ENCODE measurements at places on chromosomes 4 and X. TPM values are rescaled to one million over a fixed set of nuclear protein-coding genes. Genes with fewer than 3 reads are reported as not detected.

DNA sequence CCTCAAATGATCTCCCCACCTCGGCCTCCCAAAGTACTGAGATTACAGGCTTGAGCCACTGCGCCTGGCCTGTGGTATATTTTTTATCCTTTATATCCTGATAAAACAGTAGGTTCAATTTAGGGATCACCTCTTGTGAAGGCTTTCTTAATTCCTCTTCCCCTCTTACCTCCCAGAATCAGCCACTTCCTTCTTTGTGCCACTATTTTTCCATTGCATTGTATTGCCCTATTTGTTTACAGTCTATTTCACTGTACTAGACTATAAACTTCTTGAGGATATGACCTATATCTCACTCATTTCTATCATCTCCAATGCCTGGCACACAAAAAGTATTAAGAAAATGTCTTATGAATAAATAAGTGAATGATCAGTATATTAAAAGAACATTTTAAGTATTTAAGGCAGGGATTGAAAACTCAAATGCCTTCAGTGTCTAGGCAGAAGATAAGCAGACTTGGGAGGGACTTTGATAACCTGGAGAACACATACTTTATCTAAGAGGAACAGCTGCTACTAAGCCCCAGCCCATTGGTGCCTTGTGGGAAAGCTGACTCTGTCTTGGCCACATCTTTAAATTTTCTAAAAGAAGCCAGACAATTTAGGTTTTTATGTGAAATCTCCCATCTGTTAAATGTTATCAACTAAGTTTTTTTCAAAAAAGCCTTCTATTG lies 82.3 kb upstream of the OGT start:
- no peak for DNase-seq

Gene HTRA3
- total RNA-seq, result 44.8 TPM

DNA sequence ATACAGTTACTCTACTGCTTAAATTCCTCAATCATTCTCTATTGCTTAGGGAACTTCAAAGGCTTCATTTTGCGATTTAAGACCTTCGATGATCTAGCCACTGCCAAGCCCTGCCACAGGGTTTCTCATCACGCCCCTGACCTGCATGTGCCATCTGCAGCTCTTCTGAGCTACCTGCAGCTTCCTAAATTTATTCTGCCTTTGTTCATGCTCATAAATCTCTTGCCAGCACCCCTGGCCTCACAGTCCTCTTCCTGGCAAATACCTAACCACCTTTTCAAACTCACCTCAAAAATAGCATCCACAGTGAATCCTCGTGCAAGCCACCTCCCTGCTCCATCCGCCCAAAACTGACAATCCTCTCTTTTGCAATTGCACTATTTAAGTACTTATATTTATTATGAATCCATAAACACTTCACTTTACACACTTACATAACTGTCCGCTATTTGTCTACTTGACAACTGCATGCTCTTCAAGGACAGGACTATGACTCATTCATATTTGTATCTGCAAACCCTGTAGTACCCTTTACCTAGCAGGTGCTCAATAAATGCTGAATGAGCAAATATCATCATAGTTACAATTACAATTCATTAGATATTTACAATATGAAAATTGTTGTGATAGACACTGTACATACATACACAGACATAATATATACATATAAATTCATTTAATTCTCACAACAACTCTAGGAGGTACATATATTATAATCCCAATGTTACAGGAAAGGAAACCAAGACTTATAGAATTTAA lies 280.0 kb upstream of the RASGEF1B start:
- no peak for DNase-seq

- no peak for DNase-seq
These were observed 63.9 kb downstream of the WFS1 start for GRCh38 chr4:6333301-6334202.

- DNase-seq, result no peak
These were observed 43.9 kb downstream of the CYSLTR1 start for GRCh38 chrX:78283511-78283910.

- no peak for DNase-seq
These were observed 190.6 kb upstream of the TTC29 start for GRCh38 chr4:147136310-147136709.

Gene AKAP14
- total RNA-seq, result not detected

Gene TMPRSS11A
- total RNA-seq, result not detected

DNA sequence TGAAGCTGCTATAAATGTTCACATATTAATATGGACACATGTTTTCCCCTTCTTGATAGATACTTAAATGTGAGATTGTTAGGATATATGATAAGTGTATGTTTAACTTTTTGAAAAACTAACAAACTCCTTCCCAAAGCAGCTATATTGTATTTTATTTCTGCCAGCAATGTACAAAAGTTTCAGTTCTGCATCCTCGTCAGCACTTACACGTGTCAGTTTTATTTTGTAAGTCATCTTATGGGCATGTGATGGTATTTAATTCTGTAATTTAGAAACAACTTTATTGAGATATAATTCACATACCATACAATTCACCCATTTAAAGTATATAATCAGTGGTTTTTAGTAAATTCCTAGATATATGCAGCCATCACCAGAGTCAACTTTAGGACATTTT lies 31.6 kb downstream of the RAPGEF2 start:
- no peak for DNase-seq

- DNase-seq, result no peak
These were observed 66.9 kb upstream of the PPARGC1A start for GRCh38 chr4:23956601-23957364.

Gene GPR82
- total RNA-seq, result 0.30 TPM

Gene CETN2
- total RNA-seq, result 21.6 TPM

GRCh38 chr4:48205107-48205506 lies 64.5 kb downstream of the TEC start:
- DNase-seq, result no peak

- no peak for DNase-seq
These were observed 110.8 kb upstream of the NOCT start for GRCh38 chr4:138904793-138905192.

DNA sequence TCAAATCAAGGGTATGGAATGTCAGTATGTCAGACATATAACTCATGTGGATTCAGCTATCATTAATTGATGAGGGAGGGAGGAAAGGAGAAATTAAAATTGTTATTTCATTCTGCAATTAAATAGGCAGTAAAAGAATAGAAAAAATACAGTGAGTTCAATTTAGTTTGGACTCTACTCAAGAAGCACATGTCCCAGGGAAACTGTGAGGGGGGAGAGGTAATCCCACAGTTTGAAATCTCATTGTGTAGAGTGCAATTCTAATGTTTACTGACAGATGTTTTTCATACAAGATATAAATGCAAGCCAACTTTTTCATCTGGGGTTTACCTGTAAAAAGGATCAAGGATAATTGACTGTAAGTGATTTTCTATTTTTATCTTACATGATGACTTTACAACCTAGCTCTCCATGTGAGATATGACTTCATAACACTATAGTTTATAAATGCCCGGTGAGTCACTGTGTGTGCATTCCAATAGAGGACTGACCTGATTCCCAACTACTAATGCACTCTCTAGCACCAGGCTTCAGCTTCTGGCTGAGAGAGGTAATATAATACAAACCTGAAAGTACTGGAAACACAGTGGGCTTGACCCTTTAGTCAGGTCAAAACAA lies 35.2 kb upstream of the SCD5 start:
- no peak for DNase-seq

Gene UBA1
- total RNA-seq, result 145 TPM

DNA sequence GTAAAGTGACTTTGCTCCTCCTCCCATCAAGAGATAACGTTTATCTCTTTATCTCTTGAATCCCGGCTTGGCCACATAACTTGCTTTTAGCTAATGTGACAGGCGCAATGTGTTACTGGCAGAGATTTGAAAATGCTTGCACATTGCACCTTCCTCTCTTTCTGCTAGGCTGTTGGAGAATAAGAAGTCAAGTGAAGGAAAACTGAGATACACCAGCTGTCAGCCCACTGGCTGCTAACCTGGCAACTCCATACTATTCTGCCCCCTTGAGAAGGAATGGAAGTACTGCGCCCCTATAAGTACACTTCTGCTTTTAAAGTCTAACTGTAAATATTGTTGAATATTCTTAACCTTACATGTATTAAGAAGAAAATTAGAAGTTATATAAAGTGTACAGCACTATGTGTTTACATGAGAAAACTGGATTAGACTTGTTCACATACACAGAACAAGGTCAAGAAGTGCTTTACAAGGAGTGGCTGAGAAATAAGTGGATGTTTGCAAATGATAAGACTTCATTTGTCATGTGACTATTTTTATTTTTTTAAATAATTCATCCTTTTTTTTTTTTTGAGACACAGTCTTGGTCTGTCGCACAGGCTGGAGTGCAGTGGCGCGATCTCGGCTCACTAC lies 424.5 kb upstream of the CTSO start:
- no peak for DNase-seq
